ENCODE measurements at places on chromosomes 3 and 15. TPM values are rescaled to one million over a fixed set of nuclear protein-coding genes. Genes with fewer than 3 reads are reported as not detected.

The ARHGAP31 gene
- 23.7 TPM for total RNA-seq

The ZDHHC3 gene
- total RNA-seq: 38.5 TPM

The CNTN3 gene
- not detected for total RNA-seq

GRCh38 chr3:23950293-23950692, 5.2 kb downstream of the NR1D2 start:
- DNase-seq: no peak

The GXYLT2 gene
- not detected for total RNA-seq

The SPATA12 gene
- not detected for total RNA-seq

DNA sequence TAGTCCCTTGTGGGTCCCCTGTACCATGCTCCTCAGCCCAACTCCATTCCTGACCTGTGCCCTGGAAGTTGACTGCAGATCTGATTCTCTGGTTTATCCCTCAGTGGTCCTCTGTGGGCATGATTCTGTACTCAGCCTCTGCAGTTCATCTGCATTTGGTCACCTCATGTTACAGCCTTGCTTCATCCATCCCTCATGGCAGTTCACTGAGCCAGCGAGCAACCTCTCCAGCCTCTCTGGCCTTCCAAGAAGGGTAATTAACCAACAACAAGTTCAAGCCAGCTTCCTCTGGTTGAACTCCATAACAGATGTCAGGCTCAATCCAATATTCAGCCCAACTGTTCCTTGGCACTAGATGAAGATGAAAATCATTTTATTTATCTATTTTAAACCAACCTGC, 509.5 kb downstream of the NTRK3 start:
- no peak for DNase-seq

DNA sequence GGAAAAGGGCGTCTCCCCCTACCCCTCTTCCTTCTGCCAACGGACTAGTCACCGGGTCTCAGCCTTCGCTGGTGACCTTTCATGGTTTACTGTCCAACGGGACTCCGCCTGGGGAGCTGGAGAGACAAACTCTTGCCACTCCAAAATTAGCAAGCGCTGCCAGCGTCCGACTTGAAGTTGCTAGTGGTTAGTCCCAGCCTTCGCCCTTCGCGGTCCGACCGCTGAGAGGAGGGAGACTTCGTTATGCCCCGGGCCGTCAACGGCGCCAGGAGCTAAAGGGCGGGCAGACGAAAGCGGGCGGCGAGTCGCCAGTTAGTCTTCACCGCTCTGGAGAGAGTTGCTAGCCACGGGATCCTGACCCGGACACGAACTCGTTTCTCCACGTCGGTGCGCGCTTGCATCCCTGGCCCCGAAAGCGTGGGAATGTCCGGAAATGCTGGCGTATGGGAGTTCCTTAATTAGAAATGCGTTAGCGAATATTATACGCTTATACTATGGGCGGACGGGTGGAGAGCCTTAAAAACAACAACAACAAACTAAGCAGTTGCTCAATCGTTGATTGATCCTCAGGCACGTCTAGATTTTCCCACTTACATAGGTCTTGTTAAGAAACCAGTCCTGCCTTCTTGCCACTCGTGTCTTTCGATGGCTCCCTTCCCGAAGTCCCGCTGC, 716 bp downstream of the SMC4 start:
- DNase-seq: no peak

Measured in activated B cell treated with CpG ODN at 0.5 μM for 24 hours (primary cell).